Temporal lobe (tissue), 4 donors: ENCODE measurements at places on chromosomes 1 and 21. TPM values are rescaled to one million over a fixed set of nuclear protein-coding genes. Genes with fewer than 3 reads are reported as not detected.

The F13B gene
- total RNA-seq = not detected

The DCST2 gene
- not detected for total RNA-seq

The SPATA1 gene
- 0.74 TPM for total RNA-seq

The SELE gene
- total RNA-seq = 0.74 TPM

The HCRTR1 gene
- 3.2 TPM for total RNA-seq

The PDZK1IP1 gene
- not detected for total RNA-seq

The KRTAP13-2 gene
- total RNA-seq = not detected

The HSD3B2 gene
- total RNA-seq = not detected

The TPTE gene
- total RNA-seq = not detected

The WNT2B gene
- total RNA-seq = 1.5 TPM

The HSD11B1 gene
- total RNA-seq = 0.25 TPM

The LCE1F gene
- not detected for total RNA-seq

The KRTAP24-1 gene
- not detected for total RNA-seq

The SPRR2E gene
- total RNA-seq = not detected

The COL6A2 gene
- total RNA-seq = 25.8 TPM
